ENCODE measurements at places on chromosomes 16 and 17.

- DNase-seq = peak; percentile 85
Measured at GRCh38 chr17:17496189-17497064, at the start of gene RASD1. TSS of gene RASD1 (minus strand) at chr17:17496395. CDS start at chr17:17496181, 214 bp downstream.

GRCh38 chr16:76157629-76158028 is 119.6 kb upstream of the CNTNAP4 start:
- DNase-seq = no peak

DNA sequence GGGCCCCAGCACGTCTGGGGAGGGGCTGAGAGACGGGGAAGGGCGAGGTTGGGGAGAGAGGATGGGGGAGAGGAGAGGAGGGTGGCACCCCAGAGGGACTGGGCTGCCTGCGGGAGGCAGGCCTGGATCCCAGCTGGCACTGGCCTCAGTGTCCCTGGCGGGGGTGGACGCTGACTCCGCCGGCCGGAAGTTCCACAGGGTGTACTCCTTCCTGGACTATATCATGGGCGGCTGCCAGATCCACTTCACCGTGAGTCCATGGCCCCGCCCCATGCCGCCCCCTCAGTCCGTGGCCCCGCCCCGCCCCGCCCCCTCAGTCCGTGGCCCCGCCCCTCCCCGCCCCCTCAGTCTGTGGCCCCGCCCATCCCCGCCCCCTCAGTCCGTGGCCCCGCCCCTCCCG is 11.3 kb downstream of the CPNE7 start:
- DNase-seq = no peak

GRCh38 chr16:75343941-75344340 is 89.4 kb downstream of the CFDP1 start:
- no peak for DNase-seq

DNA sequence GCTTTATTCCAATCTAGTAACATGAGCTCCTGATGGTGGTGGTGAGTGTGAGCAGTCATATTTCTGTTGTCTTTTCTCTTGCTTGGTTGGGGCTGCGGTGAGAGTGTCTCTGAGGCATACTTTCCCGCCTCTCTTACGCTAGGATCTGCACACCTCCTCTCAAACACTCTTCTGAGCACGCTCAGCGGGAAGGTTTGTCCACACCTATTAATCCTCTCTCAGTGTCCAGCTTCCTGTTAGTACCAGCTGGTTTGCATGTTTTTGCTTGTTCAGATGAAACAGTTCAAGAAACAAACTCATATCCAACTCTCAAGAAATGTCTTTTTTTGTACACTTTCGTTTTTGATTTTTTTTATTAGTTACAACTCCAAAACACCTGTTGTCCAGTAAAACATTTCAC is 89.5 kb downstream of the CCDC182 start:
- DNase-seq = no peak

DNA sequence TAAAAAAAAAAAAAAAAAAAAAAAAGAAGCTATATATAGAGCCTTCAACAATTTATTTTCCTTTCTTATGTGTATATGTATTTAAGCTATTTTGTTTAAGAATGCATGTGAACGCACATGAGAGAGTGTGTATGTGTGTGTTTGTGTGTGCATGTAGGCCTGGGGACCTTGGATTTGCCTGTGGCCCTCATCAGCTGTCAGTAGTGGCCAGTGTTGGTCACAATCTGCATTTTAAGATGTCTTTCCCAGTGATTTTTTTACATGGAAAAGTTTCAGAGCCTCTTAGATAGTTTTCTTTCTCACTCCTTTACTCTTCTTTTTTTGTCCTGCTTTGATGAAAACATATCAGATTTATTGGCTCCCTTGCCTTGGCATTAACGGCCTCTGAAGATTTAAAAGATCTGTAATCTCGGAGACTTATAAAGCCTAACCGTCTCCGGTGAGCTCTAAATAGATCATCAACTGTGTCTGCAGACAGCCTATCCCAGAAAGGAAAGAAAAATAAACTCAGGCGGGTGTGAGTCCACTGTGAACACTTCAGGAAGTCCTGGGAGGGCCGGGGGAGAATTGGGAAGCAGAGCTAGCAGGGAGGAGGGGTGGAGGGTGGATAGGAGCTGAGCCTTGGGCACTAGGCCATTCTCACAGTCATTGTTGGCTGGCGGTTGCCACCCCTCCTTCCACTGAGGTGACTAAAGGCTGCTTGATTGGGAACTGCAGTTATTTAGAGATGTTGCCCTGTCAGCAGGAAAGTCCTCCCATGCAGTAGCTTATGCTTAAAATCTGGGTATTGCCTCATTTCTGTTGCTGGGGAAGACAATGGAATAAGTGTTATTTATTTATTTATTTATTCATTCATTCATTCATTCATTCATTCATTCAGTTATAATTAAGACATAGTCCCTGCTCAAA is 86.8 kb downstream of the WWP2 start:
- no peak for DNase-seq

- DNase-seq = peak; percentile 50
Measured at GRCh38 chr17:4433515-4434031, at the start of gene SPNS3. TSS of gene SPNS3 (plus strand) at chr17:4433940. CDS start at chr17:4433968, 28 bp downstream.

DNA sequence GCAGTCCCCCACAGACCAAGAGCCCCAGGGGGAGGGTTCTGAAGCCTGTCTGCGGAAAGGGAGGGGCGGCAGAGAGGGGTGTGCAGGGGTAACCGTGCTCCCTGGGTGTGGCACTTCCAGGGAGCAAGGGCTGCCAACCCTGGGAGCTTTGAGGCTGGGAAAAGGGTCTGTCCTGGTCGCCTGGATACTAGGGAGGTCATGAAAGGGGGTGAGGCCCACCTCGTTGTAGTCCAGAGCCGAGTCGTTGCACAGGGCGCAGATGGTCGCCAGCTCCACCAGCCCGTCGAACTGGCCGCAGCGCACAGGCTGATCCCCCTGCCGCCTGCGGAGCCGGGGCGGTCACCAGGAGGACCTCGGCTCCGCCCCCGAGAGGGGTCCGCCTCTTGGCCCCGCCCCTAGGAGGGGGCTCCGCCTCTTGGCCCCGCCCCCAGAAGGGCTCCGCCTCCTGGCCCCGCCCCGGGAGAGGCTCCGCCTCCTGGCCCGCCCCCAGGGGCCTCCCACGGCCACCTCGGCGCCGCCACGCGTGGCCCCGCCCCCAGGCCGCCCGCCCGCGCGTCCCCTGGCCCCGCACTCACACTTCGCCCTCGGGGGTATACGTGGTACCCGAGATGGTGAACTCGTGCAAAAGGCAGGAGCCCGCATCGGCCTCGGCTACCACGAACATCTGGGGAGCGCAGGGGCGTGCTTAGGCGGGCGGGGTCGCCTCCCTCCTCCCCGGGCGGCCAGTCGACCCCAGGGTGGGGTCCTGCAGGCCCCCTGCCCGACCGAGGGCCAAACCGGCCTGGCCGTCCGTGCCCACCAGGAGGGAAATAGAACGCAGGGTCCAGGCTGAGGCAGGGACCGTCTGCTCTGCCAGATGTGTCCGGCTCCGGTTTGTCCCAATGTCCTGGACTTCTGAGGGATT is 19.5 kb downstream of the ATP2A3 start:
- peak; percentile 62 for DNase-seq

DNA sequence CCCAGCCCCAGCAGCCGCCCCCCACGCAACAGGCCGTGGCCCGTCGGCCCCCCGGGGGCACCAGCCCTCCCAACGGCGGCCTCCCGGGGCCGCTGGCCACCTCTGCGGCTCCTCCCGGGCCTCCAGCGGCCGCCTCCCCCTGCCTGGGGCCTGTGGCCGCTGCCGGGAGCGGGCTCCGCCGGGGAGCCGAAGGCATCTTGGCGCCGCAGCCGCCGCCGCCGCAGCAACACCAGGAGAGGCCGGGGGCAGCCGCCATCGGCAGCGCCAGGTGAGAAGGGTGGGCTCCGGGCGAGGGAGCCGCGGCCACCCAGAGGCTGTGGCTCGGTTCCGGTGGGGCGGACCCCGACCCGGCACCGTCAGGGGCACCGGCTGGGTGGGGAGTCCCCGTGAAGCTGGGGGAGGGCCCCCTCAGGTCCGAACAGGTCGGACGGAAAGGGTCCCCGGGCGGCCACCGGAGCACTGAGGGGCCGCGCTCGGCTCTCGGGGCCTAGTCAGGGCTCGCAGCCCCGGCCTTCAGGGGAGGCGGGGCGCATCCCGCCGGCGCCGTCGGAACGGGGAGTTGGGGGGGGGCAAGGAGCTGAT is 583 bp downstream of the ATXN2L start:
- DNase-seq = no peak

GRCh38 chr17:49364119-49364518 is 2.1 kb upstream of the ZNF652 start:
- DNase-seq = no peak

DNA sequence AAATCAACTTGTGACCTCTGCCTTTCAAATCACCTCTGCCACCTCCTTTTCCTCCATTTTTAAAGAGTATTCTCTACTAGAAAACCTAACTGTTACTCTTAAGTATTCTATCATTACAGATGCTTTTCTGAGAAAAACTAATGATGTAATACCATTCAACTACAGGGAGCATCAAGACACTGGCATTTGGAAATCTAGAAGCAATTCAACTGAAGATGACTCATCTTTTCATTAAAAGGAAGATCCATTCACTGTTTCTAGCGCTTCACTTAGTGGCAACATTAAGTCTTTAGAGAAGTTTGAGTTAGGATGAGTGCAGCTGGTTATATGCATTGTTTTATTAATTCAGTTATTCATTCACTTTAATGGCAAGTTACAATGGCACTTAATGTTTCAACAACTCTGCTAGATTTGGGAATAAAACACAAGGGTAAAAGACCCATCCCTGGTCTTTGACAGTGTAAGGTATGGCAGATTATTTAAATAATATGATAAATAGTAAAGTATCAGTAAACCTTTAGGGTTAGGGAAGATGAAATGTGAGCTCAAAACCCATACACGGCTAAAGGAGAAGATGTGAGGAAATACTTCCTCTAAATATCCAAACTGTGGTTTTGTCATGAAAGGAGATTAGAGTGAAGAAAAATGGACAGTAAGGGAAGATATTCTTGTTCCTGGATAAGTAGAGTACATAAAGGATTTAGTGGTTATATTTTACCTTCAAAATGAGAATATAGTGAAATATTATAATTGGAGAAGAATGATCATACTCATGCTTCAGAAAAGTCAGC is 61.7 kb downstream of the KCNJ2 start:
- DNase-seq = no peak

DNA sequence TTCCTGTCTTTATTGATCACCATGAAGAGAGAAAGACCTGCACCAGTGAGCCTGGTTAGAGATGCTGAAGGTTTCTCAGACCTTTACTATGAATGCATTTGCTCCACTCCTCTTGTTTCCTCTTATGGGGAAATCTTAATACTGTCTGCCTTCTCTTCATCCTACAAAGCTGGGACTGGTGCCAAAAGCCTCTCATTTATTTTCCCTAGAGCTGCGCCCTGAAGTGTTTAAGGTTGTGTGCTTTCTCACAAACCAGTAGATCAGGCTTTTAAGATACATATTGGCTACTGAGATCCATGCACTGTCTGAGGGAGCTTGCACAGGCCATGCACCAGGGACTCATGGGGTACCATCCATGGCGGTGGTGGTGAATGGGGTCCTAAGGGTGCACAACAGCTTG is 286.1 kb upstream of the PMFBP1 start:
- no peak for DNase-seq

GRCh38 chr16:35793601-35794000 is 2334.2 kb downstream of the TP53TG3F start:
- DNase-seq = no peak

- no peak for DNase-seq
Measured at GRCh38 chr17:969811-970355, 9.7 kb downstream of the NXN start.

GRCh38 chr17:81575836-81576235 is 23.7 kb upstream of the FAAP100 start:
- no peak for DNase-seq
